Activated gamma-delta T cell treated with anti-CD3 and anti-CD28 coated beads, Interleukin-2, amount 50 U/mL, for 16 hours (primary cell): ENCODE measurements at places on chromosomes 3 and 15.

DNA sequence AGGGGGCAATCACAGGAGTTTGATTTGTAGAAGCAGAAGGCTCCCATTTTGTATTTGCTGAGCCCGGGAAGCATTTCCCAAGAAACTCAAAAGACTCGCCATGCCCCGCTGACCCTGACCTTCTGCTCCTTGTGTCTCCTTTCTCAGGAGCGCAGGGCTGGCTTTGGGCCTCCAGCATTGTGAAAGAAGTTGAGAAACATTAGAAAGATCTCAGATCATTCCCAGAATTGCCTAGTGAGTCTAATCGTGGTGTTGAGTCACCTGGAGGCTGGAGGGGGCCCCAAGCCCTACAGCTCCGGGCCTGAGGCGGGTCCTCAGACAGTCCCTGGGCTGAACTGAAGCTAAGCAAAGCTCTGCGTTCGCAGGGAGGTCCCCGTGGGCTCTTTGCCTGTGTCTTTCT is 10.9 kb upstream of the PIGZ start:
- DNase-seq, result no peak

DNA sequence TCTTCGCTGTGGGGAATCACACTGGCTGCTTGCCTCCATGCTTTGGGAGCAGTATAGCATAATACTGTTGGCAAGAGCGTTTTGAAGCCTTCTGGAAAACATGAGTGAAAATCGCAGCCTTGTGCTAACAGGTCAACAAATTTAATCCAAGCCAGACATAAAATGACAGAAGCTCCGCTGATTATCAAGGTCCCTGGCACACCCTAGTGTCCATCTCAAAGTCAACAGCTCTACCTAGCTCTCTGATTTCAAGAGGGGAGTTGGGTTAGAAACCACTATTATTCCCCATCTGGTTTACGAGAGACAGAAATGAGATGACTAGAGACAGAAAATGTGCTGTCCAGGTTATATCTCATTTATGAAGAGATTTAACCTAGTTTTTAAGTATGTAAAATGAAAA is 73.6 kb upstream of the MDFIC2 start:
- DNase-seq, result no peak

DNA sequence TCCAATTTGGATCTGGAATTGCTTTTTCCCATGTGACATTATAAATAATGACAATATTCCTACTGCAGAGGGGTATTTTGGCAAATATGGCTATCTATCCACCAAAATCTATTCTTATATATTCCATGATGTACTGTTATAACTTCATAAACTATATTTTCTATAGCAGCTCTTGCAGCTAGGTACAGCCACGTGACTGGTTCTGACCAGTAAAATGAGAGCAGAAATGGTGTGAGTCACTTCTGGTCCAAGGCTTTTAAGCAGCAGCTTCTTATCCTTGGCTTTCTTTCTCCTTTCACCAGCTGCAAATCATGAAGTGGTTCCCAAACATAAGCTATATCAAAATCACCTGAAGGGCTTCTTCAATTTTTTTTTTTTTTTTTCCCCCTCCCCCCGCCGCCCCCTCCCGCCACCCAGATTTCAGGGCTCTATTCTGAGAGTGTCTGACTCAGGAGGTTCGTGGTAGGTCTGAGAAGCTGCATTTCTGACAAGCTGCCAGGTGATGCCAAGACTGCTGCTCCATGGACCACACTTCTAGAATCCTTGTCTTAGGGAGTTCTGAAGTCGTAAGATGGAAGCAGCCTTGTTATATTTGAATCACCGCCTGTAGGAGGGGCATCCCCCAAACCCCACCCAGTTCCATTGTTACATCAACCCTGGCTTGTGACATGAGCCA is 357.5 kb downstream of the CHST2 start:
- DNase-seq, result no peak

DNA sequence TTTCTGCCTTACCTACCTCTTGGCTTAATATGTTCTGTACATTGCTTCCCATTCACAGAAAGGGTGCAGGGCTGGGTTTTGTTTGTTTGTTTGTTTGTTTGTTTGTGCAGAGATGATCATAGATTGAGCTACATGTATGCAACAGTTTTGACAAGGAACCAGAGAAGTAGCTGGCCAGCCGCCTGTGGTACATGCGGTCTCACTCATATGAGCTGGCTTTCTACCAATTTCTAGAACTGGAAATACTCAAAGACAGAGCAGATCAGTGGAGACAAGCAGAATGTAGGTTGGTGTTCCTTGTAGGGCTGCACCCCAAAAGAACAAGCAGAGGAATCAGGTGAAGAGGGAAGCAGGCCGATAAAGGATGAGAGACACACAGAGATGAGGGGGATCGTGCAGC is 502.7 kb downstream of the SOX2 start:
- no peak for DNase-seq

- no peak for DNase-seq
Measured at GRCh38 chr3:72092778-72093177, 307.8 kb upstream of the PROK2 start.

DNA sequence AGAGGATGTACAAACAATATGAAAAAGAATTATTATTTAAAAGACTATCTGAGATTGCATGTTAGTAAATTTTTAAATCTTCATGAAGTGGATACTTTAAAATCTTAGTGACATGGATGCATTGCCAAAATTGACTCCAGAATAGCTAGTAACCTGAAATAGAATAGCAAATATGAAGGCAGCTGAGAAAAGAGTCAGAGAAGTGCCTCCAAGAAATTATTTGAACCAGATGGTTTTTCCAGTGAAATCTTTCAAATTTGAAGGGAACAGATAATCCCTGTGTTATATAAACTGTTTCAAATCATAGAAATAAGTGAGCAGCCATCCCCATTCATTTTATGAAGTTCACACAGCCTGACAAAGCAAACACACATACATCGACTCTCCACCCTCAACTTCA is 29.6 kb downstream of the FSIP1 start:
- DNase-seq, result no peak

DNA sequence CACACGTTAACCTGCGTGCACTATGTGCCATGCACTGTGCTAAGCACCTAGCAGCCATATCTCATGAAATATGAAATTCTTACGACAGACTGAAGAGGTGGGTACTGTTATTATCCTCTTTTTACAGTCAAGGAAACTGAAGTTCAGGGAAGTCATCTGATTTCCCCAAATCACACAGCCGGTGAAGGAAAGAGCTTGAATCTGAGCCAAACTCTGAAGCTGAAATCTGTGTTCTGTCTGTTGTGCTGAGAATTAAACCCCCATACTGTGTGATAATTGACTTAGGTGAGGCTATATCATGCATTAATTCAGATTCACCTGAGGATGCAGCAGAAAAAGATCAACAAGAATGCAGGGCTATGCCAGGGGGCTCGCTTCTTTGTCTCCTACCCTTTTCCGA is 475 bp downstream of the FAM107A start:
- DNase-seq, result no peak

DNA sequence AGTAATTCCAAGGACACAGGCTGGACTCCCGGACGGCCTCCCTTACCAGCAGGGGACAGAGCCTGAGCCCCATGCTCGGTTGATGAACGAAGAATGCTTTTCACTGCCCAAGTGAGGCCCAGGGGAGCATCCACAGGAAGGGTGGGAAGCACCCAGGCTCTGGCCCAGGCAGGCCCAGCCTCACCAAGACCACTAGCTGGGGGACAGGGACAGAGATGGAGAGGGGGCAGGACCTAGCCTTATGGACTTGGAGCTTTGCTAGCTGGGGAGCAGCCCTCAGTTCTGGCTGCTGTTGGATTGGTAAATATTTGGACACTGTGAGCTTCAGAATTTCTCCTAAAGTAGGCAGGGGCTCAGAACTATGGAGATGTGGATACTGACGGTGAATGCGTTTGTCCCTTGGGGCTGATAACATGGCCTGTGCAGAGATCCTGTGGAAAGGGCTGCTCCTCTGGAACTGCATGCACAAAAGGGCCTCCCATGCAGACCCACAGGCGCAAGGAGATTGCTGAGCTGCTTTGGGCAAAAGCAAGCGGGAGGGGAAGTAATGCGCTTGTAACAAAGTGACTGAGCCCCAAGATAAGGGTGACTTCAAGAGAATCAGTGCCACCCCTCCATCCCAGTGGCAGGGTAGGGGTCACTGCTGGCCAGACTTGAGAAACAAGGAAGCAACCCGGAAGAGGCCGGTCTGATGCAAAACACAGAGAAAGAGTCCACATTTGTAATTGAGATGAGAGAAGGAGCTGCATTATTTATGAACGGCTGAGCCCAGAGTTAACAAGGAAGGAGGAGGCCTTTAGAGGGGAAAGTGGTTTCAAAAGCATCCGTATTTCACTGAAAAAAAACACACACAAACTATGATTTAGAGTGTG is 70.1 kb upstream of the MEF2A start:
- no peak for DNase-seq

DNA sequence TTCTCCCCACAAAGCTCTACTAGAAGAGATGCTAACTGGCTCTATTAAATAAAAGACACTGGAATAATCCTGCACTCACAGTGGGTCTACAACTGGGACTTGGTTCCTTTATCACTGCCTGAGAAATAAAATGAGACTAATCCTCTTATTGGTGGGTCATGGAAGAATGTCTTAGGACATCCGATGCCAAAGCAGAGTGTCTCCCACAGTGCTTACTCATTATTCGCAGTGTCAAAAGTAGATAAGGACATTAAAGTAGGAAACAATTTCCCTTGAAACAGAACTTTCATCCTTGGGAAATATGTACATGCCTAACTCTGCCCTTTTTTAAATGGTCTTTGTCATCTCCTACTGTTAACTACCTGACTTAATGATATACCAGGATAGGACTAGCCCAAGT is 71.5 kb downstream of the GSK3B start:
- DNase-seq, result no peak

- DNase-seq, result no peak
Measured at GRCh38 chr3:14481018-14481645, 59.0 kb downstream of the GRIP2 start.

DNA sequence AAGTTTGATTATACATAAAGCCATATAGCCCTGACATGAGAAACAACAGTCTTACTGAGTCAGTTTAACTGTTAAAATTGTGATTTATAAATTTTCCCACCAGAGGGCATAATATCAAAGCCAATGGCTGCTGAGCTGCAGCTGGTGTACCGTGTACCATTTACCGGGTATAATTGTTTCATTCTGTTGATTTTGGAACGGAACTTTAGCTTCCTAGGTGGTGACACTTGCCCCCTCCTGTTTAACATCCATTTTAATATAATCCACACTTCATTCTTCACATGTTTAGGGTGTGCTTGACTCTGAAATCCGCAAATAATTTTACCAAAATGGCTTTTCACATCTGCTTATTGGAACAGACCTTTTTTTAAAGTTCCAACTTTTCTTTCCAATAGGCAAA is 72.8 kb downstream of the SLC9A9 start:
- DNase-seq, result no peak

DNA sequence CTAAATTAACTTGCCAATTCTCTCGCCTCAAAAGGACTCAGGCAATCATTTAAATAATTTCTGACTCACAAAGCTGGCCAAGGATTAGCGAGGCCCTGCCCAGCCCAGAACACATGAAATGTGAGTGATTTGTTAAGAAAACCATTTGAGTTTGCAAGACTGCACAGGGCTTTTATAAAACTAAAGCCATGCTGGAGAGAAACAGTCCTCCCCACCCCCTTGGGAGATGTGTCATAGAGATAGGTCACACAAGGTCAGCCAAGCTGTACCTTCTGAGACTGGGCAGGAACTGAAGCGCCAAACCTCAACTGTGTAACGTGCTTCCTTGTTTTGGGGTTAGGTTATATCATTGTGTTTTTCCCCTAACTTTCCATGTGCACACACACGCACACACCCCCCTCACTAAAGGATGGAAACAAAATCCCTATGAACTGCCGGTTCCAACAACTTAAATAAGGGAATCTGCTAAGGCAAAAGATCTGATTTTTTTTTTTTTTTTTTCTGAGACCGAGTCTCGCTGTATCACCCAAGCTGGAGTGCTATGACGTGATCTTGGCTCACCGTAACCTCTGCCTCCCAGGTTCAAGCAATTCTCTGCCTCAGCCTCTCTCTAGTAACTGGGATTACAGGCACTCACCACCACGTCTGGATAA is 8.1 kb downstream of the SPATA12 start:
- DNase-seq, result no peak

DNA sequence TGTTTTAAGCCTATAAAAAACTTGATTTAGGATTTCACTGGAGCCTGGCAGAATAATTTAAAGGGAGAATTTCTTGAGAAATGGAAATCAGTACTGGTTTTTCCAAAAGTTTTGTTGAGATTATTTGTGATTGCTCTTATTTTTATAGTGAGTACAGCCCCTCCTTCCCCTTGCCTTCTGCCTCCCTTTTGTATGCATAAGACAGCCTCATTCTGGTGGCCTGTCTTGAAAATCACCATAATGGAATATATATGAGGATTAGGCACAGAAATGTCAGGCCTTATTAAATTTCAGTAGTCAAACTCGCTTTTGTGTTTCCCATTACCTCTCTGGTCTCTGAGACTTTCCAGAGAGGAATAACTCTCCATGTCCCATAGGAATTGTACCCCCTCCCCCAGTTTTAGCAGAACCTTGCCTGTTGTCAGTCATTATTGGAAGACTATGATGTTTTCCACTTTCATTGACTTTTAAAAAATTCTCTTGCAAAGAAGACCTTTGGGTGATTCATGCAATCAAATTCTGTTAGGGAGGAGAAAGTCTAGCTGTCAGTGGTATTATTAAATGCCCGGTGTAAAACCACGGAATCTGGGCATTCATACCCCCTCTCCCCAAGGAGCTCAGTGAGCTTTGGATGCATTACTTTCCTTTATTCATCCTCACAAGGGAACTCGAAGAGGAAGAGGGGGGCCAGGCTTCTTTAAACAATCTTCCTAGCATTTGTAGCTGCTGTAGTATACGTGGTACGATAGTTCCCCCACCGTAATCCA is 171.6 kb upstream of the TSC22D2 start:
- DNase-seq, result no peak

DNA sequence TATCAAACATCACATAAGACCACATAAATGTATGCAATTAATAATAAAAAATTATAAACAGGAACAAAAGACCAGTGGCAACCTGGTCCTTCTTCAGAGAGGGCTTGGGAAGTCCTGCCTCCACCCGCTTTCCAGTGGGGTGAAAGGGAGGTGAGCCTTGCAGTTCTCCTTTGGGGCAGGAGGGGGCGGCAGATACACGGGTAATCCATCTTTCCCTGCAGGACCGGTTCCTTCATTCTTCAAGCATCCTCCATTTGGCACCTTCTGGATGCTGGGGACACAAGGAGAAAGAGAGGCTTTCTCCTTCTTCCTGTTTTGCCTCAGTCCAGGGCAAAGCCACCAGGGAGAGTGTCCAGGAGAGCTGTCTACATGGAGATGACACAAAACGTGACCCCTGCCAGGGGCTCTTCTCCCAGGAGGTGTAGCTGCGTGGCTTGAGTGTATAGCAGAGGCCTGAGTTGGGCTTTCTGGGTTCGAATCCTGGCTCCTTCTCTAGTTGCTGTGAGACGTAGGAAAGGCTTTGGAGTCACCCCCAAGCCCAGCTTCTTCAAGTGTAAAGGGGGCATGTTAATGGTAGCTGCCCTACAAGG is 23.2 kb downstream of the RPLP1 start:
- DNase-seq, result peak; percentile 60

DNA sequence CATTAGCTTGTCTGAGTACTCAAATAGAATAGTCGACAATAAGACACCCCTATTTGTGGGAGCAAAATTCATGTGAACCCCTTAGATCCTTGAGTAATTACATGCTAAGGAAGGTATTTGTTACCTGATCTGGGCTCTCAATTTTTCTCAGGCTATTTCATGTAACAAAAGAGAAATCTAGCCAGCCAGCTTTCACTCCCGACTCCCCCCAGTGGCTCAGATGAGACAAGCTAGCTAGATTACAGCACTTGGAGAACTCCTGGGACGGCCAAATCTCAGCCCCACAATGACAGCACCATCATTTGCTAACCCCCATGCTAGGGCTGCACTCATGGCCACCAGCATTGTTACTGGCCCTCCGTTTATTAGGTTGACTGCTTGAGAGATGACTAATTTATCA is 41.3 kb downstream of the GLDN start:
- no peak for DNase-seq
